ENCODE measurements at places on chromosomes 16 and 17.

- no peak for DNase-seq
Observed at GRCh38 chr17:57142925-57143324, 57.9 kb downstream of the AKAP1 start.

DNA sequence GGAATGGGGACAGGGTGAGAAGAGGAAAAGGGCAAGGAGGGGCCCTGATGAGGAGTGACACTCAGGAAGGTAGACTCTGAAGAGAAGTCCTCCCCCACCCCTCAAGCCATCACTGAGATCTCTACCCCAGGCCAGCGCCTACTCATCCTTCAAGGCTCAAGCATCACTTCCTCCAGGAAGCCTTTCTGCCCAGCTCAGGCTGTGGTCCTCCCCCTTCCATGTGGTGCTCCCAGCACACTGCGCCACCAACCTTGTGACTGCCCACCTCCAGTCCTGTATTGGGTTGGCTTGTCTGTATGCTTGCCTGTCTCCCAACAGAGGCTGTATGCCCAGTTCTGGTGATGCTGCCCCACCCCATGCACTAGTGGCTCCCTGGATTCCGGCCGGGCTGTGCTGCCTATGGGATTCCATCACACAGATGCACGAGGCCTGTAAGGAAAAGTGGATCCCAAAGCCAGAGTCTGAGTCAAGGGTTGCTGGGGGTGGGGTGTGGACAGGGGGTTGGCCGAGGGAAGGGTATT is 19.8 kb upstream of the ZFP90 start:
- no peak for DNase-seq

GRCh38 chr17:77111934-77112296 is 28.9 kb upstream of the SEC14L1 start:
- DNase-seq = no peak

- no peak for DNase-seq
Observed at GRCh38 chr17:40559564-40559916, 5.7 kb downstream of the CCR7 start.

DNA sequence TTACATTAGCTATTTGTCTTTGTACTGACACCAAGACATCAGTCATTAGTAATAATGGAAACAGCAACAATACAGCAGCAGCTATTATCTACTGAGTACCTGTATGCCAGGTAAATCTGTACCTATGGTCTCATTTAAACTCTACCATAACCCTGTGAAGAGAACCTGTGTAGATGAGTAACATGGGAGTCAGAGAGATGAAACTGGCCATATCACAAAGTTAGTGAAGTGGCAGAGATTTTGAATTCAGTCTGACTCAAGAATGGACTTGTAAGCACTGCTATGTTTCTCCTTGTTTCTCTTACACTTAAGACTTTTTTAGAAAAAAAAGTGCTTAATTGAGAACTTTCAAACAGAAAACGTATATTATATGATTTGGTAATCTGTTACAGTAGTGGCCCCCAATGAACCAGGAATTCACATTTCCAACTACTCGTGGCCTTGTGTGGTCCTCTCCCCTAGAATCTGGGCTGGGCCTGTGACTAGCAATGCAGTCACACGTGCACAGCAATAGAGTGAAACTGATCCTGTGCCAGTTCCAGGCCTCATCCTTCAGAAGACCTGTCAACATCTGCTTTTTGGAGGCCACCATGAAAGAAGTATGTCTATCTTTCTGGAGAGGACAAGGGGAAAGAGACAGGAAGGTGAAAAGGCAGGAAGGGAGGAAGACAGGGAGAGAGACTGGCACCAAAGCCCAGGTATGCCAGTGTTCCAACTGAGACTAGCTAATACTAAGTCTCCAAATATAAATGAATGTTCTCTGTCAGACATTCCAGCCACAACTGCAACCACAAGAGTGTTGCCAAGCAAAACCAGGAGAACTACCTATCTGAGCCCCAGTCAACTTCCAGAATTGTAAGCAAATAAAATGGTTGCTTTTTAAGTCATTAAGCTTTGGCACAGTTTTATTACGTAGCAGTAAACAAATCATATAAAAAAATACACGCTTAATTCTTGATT is 12.0 kb downstream of the CRLF3 start:
- DNase-seq = no peak

DNA sequence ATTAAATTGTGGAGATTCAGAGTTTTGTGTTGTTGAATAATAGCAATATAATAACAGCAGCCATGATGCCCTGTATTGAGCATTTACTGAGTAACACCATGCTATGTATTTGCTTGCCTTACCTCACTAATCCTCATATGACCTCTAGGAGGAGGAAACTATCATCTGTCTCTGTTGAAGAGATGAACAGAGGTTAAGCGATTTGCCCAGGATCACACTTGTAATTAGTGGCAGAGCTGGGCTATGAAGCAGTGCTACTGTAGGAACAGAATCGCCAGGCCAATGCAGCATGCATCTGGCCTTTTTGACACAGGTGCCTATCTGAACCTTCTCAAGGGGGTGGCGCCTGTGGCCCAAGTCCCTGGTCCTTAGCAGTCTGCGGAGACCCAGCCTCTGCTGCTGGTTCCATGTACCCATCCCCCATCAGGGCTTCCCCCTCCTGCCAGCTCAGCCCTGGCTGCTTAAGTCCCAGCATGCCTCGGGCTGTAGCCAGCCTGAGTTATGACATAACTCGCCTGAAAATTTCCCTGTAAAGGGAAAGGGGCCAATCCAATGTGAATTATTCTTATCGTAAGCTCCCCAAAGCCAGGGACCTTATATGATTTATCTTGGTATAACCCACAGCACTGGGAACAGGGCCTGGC is 50.4 kb upstream of the HS3ST2 start:
- DNase-seq = no peak

GRCh38 chr17:51372345-51373004 is 112.1 kb downstream of the UTP18 start:
- DNase-seq = no peak

- DNase-seq = no peak
Observed at GRCh38 chr16:17607075-17607509, 136.3 kb upstream of the XYLT1 start.

DNA sequence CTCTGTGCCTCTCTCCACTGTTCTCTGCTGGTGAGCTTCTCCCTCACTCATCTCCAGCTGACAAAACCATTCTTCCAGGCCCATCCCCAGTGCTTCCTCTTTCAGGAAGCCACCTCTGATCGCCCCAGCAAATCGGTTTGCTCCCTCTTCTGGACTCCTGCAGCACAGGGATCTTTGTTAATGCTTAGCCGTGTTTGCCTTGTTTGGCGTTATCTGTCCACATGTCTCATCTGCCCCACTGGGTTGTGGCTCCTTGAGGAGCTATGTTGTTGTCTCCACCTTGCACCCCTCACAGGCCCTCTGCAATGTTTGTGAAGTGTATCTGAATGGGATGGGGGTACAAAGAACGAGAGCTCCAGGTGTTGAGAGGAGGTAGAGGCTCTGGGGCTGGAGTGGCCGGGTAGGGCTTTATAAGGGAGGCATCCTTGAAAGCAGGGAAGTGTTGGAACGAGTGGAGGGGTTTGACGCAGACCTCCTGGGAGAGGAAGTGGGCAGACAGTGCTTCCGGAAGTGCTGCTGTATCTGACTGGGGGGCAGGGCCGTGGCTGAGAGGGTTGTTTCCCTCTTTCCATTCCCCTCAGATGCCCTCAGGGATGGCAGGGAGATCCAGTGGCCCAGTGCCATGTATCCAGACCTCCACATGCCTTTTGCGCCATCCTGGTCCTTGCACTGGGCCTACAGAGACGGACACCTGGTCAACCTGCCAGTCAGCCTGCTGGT is 27.8 kb downstream of the CASKIN2 start:
- DNase-seq = no peak

DNA sequence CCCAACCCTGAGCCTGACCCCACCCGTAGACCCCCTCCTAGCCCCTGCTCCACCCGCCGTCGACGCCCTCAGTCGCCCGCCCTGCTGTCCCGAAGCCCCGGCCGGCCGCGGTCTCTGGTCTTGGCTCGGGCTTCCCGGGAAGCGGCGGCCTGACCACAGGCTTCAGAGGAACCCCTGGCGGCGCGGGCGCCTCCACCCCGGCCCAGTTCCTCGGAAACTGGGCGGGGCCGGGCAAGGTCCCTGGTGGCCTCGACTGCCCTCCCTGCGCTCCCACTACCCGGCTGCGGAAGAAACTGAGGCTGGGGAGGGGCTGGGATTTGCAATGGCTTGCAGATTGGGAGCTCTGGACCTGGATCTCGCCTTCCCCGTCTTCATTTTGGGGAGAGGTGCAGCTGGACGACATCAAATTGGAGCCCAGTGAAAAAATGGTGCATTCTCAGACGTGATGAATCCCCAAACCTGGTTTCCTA is 692 bp upstream of the SOCS1 start:
- no peak for DNase-seq

DNA sequence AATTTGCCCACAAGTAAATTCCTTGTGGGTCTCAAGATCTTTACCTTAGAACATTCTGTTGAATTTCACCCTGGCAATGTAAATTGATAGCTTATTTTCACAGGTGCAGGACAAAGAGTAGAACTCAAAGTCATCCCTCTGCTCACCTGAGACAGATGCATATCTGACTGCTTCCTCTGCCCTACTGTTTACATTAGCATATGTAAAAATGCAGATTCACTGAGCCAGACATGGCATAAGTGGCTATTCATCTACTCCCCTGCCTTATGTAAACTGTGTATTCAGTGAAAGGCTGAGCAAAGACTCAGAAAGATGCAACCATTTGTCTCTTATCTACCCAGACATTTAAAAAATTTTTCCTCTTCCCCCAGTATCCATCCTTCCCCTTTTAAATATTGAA is 22.3 kb upstream of the MILR1 start:
- no peak for DNase-seq

DNA sequence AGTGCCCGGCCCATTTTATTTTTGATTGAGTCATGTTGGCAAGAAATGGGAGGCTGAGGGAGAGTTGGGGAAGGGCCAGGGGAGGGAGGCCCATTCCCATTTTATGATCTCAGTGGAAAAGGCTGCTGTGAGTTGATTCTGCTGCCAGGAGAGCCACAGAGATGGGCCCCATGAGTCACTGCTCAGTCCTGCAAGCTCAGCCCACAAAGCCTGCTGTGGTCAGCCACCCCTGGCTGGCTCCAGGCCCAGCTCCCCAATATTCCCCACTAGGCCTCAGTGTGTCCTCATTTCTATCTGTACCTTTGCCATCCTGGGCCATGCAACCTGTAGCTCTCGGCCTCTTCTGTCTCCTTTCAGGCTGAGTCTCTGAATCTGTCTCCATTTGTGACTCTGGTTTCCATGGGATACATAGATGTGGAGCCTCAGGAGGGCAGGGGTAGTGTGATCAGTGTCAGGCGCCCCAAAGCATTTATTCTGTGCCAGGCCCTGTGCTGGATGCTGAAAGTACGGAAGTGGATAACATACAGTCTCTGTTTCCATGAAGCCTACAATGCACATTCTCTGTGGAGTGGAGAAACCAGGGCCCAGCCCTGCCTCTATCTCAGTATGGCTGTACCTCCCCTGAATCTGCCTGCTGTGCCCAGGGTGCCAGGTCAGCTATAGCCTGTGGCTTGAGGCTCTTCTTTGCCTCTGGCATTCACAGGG is 1.9 kb upstream of the PLEKHG4 start:
- DNase-seq = no peak

DNA sequence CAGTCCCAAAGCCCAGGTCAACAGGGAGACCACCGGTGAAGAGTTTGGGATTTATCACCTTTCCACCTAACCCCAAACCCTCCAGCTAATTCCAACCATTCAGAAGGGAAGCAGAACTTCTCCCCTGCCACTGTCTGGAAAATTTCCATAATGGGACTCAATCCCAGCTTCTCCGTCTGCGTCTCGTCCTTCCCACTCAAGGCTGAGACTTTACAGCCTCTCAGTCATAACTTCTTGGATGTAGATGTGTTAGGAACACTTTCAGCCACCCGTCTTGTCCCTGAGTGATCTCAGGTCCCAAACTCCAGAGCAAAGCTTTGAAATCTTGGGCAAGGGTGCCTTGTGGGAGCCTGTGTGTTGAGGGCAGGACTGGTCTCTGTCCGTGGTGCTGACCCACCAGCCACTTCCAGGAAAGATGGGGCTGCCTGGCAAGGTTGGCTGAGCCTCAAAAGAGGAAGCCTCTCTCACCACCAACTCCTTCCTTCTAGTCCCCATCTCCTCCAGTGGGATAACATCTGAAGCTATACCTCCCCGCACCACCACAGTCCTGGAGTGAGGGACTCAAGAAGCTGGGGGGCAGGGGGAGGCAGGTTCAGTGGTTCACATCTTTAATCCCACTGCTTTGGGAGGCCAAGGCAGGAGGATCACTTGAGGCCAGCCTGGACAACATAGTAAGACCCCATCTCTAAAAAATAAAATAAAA is 9.3 kb downstream of the GAS2L2 start:
- no peak for DNase-seq

GRCh38 chr17:62899361-62899760 is 66.7 kb upstream of the TANC2 start:
- no peak for DNase-seq

All from stimulated activated CD4-positive, alpha-beta T cell treated with anti-CD3 and anti-CD28 coated beads, Interleukin-15, amount 100 ng/mL, for 1 hour (primary cell).